Mesothelial cell of epicardium (in vitro differentiated cells): ENCODE measurements at places on chromosomes 5 and 9. TPM values are rescaled to one million over a fixed set of nuclear protein-coding genes. Genes with fewer than 3 reads are reported as not detected.

GRCh38 chr9:71583792-71584191, 184.5 kb downstream of the CEMIP2 start:
- DNase-seq = no peak

GRCh38 chr9:23683611-23684061, 142.4 kb downstream of the ELAVL2 start:
- no peak for DNase-seq

GRCh38 chr5:133314086-133314485, 262.3 kb downstream of the HSPA4 start:
- DNase-seq = no peak

DNA sequence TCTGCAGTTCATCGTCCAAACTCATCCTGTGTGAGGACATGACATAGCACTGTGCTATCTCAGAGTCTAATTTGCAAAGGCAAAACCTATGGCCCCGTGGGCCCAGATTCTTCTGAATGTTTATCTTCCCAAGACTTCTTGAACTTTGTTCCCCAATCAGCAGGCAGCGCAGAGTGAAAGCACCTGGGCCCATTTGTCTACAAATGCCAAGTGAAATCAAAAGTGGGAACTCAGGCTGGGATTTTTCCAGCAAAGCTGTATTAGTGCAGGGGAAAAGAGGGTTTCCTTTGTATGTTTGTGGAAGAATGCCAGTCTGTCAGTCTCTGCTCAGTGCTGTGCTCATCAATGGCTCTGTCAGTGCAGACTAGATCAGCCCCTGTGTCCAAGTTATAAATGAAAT, 55.8 kb downstream of the FOXD1 start:
- DNase-seq = no peak

GRCh38 chr9:134328841-134329575, 2.8 kb downstream of the RXRA start:
- DNase-seq = no peak

DNA sequence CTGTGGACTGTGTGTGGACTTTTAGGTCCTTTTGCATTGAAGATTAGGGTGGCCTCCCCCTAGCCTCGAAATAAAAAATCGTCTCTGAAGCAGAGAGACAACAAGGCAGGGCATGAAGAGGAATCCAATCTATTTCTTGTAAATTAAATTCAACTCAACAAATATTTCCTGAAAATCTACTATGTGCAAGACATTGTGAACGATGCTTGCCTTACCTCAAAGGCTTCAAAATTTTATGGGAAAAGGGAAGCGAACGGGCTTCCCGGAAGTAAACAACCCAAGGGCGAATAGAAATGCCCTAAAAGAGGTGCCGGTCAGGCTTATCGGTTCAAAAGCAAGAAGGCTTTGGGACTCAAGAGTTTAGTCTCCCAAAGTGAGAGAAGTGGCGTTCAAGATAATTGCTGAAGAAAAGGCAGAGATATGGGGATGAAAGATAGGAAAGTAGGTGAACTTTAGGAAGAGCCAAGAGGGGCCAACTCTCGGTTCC, 525 bp downstream of the KIF24 start:
- DNase-seq = no peak

DNA sequence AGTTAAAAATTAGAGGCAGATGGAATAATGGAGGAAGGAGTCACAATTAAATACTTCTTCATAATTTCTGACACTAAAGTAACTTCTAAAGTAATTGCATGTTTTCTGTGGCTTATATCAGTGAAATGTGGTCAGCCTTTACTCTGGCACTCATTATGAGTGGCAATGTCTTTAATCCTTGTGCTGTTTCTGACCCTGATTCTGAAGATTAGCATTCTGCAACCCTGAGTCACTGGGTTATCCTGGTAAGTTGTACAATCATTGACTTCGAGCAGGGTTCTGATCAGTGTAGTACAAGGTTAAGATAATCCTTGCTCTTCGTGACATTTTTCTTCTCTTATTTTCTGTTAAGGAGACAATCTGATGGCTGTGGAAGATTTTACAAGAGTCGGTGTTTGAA, 379.4 kb upstream of the RORB start:
- no peak for DNase-seq

- no peak for DNase-seq
These were observed 24.0 kb downstream of the HSPA4 start for GRCh38 chr5:133075572-133076536.

GRCh38 chr5:142846406-142846805, 76.2 kb downstream of the ARHGAP26 start:
- DNase-seq = no peak

DNA sequence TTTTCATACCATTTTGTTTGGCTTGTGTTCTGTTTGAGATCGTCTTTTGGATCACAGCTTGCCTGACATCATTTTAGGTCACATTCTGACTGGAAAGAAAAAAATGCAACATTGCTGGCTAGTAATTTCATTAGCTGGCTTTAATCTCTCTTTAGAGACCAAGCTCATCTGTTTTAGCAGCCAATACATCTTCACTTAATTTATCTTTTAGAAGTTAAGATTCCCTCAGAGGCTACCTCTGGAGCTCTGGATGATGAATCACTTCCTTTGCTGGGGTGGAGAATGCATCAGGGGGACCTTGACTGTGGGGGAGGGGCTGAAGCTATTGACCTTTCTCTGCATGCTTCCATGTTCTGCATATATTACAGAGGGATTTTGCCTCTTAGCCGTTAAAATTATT, 181.5 kb upstream of the OTULINL start:
- no peak for DNase-seq

GRCh38 chr5:106875591-106876297, 795.0 kb downstream of the EFNA5 start:
- DNase-seq = no peak

- no peak for DNase-seq
These were observed 19.7 kb downstream of the SVEP1 start for GRCh38 chr9:110559869-110560268.

GRCh38 chr5:104361932-104362331, 799.3 kb upstream of the NUDT12 start:
- no peak for DNase-seq

- no peak for DNase-seq
These were observed 691.2 kb downstream of the TLR4 start for GRCh38 chr9:118395415-118395814.

GRCh38 chr5:17893026-17893635, 258.9 kb downstream of the TAF11L14 start:
- DNase-seq = no peak

DNA sequence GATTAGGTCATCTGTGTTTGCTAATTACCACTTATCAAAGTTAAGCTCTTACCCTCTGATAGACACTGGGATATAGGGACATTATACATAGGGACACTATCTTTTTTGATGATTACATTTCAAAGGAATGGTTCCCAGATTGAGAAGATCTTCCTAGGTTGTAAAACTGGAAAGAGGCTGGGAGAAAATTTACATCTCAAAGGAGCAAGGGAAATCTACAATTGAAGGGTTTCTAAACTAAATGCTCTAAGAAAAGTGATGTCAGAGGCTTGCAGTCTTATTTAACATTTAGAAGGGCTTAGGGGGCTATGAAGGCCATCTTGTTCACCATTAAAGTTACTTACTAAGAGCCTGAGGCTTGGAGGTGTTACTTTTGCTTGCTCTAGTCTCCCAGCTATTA, 242.8 kb downstream of the PRR16 start:
- no peak for DNase-seq

- DNase-seq = no peak
These were observed 77.6 kb upstream of the TMC1 start for GRCh38 chr9:72443855-72444254.

- no peak for DNase-seq
These were observed 68.7 kb downstream of the RETREG1 start for GRCh38 chr5:16548115-16548514.

- no peak for DNase-seq
These were observed 6.1 kb upstream of the ZNF79 start for GRCh38 chr9:127418037-127418471.

DNA sequence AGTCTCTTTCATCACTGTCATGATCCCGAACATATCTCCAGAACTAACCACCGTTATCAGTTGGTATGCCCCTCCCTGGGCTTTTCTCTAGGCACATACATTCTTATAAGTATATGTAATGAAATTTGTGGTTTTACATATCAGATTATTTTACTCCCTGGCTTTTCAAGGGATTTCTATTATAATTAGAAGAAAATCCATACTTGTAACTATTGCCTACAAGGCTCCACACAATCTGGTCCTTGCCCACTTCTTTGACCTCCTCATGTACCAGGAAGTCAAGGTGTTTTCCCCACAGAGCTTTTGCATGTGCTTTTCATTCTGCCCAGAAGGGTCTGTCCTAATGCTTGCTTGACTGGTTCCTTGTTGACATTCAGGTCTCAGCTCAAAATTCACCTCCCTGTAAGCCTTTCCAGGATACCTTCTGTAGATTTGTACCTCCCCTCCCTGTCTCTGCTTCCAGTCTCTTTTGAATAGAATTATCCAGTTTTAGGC, 33.6 kb upstream of the HSD17B4 start:
- DNase-seq = no peak

GRCh38 chr9:113990975-113991471, 87.1 kb downstream of the AMBP start:
- no peak for DNase-seq

GRCh38 chr5:150271923-150272322, 17.6 kb downstream of the CAMK2A start:
- no peak for DNase-seq

GRCh38 chr5:142814122-142814521, 43.9 kb downstream of the ARHGAP26 start:
- DNase-seq = no peak

- no peak for DNase-seq
These were observed 49.6 kb downstream of the CCDC180 start for GRCh38 chr9:97357056-97357455.

GRCh38 chr9:70495514-70495913, 81.1 kb upstream of the KLF9 start:
- no peak for DNase-seq

- DNase-seq = no peak
These were observed 25.1 kb downstream of the ADGRD2 start for GRCh38 chr9:124475158-124475867.

DNA sequence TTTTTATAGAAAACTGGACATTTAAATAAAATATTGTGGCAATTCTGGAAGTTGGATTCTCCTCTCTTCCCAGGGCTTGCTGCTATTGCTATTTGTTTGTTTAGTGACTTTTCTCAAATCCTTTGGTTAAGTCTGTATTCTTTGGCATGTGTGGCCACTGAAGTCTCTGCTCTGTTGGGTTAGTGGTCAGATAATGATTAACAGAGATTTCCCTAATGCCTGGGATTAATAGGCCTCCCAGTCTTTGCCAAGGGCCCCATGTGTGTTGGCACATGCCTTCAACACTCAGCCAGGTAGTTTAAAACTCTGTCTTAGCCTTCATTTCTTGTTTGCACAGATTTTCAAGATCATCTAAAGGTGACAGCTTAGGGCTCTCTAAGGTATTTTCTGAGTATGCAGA, 92.8 kb upstream of the EPB41L4A start:
- DNase-seq = no peak

DNA sequence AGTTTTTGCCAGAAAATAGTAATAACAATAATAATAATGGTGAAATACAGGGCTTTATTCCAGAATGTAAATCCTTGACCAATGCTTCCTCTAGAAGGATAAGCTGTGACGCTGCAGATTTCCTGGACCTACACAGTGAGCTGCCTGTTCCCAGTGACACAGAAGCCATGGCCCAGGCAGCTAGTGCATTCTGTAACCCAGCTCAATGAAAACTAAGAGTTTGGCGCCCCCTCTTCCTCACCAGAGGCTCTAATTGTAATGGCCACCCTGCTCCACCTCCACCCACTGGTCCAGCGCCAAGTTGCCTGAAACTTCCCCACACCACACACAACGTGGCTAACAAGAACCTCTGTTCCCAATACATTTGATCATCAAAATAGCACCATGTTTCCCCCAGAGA, 248.1 kb downstream of the CETN3 start:
- DNase-seq = no peak

DNA sequence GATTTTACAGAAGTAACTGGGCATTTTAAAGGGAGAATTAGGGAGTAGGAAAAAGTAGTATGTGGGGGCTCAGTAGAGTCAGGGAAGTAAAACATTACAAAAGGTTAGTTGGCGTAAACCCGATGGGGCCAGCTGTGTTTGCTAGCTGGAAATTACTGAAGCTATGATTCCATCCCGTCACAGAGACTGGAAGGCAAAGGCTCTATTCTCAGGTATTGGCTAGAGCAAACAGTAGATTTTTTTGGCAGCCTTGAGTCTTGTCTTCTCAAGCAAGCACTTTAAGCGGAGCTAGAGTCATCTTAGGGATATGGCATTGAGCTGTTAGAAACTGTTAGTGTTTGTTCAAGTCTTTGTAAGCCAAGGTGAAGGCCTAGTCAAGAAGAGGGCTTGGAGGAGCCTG, 121.5 kb downstream of the PAM start:
- no peak for DNase-seq

DNA sequence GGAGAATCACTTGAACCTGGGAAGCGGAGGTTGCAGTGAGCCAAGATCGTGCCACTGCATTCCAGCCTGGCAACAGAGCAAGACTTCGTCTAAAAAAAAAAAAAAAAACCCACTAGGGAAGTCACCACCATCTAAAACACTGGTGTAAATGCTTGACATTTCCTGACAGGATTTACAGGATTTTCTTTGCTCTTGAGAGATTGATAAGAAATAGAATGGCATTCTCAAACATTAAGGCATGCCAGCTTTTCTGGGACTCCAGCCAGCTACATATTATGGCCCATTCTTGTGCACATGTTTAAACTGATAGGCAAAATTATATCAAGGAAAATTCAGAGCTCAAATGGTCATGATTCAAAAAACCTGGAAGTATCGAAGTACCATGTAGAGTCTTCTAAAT, 28.7 kb downstream of the GTF3C4 start:
- DNase-seq = no peak

GRCh38 chr5:123505633-123506032, 6.3 kb upstream of the CSNK1G3 start:
- DNase-seq = no peak

The RGS3 gene
- total RNA-seq = 24.9 to 26.6 TPM (median 26.3 TPM) in 3 replicates

The RXRA gene
- total RNA-seq = 43.7 to 46.0 TPM (median 45.0 TPM) in 3 replicates

The SLC27A4 gene
- 18.5 to 19.9 TPM (median 19.0 TPM) in 3 replicates for total RNA-seq

The MYORG gene
- 4.2 to 5.5 TPM (median 4.9 TPM) in 3 replicates for total RNA-seq

The PLAC8L1 gene
- 2.3 to 4.2 TPM (median 2.6 TPM) in 3 replicates for total RNA-seq

The SERF1B gene
- 34.2 to 43.2 TPM (median 38.2 TPM) in 3 replicates for total RNA-seq

The PCDHGA10 gene
- 30.7 to 33.4 TPM (median 32.1 TPM) in 3 replicates for total RNA-seq

The ANKS6 gene
- 40.5 to 48.6 TPM (median 42.0 TPM) in 3 replicates for total RNA-seq

The FBN2 gene
- total RNA-seq = 238 to 252 TPM (median 244 TPM) in 3 replicates

The SLC6A3 gene
- total RNA-seq = 0.04 to 0.07 TPM in 2 of 3 replicates, not detected in the other
